Motor neuron (in vitro differentiated cells): ENCODE measurements at places on chromosomes 1 and 21.

DNA sequence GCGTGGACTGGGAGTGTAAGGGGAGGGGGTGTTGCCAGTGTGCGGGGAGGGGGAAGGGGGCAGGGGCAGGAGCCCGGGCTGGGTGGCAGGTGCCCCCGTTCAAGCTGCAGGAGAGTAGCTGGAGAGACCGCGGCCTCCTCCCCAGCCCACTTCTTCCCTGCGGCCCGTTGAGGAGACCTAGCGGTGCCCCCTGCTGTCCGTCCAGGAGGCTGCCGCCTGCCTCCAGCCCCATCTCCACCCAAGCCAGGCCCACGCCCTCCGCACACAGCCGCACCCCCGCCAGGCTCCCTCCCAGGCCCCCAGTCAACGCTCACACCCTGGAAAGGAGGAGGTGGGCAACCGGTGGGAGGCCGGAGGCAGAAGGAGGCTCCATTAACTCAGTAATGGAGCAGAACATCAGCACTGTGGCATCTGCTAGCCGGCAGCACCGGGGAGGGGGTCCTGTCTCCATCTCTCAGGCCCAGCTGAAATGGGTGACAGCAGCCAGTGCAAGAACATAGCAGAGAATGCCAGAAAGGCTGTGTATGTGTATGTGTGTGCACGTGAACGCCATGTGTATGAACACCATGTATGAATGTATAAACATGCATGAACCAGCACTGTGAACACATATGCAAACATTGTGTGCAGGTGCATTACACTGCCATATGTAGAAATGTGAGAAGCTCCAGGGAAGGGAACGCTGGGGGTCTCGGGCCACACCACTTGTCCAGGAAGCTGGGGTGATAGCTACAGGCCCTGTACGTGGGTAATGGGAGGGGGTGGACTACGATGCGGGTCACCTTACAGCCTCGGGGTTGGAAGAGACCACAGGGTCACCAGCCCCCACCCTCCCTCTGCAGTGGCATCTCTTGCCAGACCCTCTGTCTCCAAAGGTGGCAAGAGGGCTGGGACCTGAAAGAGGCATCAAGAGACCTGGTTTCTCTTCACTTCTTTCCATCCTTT lies 84.6 kb downstream of the SYT2 start:
- ATAC-seq: peak; percentile 68

GRCh38 chr1:198171667-198172540 lies 15.1 kb downstream of the NEK7 start:
- no peak for ATAC-seq

- ATAC-seq: no peak
Observed at GRCh38 chr1:221439008-221439746, 302.7 kb downstream of the DUSP10 start.

- no peak for ATAC-seq
Observed at GRCh38 chr21:45764792-45765191, 121.3 kb downstream of the PCBP3 start.

DNA sequence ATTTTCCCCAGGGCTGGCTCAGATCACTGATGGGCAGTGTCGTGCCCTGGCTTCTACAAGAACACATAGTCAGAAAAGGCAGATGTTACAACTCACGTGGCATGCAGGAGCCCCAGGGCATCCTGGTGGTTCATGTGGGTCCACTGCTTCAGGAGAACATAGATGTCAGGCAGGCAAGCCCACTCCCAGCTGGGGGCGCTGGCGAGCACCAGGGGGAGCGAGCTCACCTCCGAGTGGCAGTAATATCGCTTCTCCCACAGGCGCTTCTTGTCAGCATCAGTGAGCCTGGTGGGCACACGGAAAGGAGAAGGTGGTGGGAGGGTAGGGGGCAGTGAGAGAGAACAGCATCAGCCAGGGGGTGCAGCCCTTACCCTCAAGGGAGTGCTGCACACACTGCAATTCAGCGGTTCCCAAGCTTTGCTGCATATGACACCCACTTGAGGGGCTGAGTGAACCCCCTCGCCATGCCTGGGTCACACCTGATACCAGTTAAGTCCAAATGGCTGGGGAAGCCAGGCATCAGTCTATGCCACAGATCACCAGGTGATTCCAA lies 34.3 kb upstream of the PPP1R15B start:
- ATAC-seq: peak; percentile 77

DNA sequence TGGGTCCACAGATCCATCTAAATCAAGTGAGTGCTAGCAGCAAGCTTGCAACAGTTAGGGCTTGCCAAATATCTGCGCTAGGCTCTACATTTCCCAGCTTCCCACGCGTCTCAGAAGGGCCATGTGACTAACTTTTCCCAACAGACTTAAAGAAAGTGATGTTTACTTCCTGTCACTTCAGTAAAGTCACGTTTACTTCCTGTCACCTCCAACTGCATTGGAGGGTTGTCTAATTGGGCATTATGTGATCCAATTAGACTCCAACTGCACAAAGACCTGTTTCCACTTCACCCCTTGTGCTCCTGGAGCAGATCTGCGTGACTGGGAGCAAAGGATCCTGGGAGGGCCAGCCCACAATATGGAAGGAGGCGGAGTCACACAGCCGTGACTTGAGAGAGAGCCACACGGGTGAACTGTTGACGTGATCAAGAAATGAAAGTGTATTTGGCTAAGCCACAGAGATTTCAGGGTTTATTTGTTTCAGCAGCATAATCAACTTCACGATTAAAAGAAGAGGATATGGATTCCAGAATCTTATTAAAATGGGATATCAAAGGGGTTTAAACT lies 77.7 kb downstream of the CYYR1 start:
- no peak for ATAC-seq

DNA sequence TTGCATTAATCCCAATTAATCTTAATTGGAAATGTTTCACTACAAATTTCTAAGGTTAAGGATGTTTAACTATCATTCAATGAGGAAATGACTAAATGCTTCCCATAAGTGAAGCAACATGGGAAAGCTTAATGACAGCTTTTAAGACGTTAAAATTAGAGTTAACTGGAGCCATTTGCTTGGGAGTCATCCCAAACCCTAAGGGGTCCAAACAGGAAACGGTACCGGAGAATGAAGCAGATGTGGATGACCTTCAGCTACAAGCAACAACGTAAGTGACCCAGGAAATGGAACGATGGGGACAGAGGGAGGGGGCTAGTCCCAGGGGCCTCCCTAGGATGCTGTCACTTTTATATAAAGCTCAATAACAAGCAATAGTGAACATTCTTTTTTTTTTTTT lies 62.2 kb downstream of the CAPZB start:
- no peak for ATAC-seq

GRCh38 chr21:45508607-45509565 lies 33.4 kb downstream of the SLC19A1 start:
- peak; percentile 47 for ATAC-seq
